ENCODE measurements at places on chromosomes 6 and 20.

- DNase-seq = no peak
Measured at GRCh38 chr6:81999270-81999669, 246.8 kb upstream of the TENT5A start.

DNA sequence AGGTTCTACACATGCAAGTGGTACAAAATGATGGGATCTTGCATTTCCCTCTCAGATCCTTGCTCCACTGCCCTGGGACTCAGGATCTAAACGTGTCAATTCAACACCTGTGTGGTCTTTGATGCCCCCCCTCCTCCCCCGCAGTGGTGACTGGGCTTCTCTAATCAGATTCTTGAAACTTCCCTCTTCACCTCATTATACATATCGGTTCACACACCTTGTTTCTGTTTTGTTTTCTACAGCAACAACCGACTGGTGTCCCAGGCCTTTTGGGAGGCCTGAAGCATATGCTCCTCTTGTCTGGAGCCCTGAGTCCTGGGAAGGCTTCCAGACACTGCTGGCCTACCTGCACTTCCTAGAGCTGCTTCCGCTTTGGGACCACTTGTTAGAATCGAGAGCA is 20.0 kb downstream of the SAMD3 start:
- DNase-seq = no peak

GRCh38 chr6:43199912-43200311 is 17.9 kb downstream of the CUL9 start:
- DNase-seq = no peak

- no peak for DNase-seq
Measured at GRCh38 chr6:13536796-13537526, 37.4 kb upstream of the SIRT5 start.

- DNase-seq = no peak
Measured at GRCh38 chr6:44514085-44514484, 126.6 kb downstream of the CDC5L start.

DNA sequence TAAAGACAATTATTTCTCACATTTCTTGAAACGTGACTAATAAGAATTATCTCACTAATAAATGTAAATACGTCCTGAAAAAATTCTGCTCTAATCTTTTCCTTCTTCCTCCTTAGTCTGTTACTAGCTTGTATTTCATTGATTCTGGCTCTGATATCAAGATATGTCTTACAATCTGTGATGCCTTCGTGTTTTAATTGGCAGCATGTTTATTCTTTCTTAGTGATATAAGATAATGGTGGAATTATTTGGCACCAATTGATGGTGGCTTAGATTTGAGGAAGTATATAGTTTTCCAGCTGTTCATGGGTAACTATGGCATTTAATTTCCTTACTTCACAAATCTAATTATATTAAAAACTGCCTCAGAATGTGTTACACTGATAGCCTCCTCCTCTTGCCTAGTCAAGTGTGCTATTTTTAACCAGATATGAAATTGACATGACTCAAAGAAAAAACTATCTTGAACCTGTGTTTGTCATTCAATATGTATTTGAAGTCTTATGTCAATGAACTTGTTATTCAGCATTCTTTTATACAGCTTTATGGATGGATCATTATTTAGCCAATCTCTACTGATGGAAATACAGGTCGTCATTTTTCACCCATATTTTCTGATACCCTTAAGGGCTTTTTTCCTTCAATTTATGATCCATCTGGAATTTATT is 5.3 kb downstream of the CCNC start:
- DNase-seq = no peak

DNA sequence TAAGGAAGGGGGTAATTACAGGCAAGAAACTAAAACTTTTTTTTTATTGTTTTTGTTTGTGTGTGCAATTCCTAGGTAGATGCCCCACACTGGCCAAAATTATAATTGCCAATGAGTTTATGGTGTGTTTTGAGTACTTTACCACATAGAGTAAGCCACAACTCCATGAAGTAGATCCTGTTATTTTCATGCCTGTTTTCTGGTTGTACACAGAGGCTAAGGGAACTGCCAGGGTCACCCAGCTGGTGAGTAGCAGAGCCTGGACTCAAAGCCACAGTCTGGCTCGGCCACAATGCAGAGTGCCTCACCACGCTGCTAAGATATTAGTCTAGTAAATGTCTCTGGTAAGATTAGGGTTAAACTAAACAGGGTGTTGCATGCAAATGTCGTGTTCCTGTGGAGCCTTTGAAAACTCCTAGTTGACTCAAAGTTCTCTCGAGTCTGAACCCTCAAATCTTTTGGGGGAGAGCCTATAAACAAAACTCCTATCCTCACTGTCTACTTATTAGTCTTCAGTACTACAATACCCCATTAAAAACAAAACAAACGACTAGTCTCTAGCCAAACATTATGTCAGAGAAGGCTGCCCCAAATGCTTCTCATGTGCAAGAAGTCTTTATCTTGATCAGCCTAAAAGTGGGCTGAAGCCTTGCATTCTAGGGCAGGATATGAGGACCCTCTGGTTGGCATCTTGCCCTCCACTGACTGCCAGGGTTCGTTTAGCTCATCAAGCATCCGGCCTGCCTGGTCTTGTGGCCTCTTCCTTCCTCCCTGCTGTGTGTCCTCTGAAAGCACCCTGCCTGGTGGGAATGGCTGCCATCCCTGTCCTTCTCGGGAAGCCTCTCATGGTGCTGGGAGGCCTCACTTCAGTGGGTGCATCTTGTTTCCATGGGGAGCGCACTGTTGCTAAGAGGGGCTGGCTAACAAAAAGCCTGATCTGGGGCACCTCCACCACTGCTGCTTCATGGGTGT is 4.2 kb downstream of the DUSP22 start:
- DNase-seq = peak; percentile 31

Measured in choroid plexus epithelial cell (primary cell).